Inflammatory macrophage treated with lipopolysaccharide for 4 hours (primary cell): ENCODE measurements at places on chromosomes 11 and 22.

- DNase-seq: no peak
These were observed 4.2 kb downstream of the STARD10 start for GRCh38 chr11:72789493-72790131.

- no peak for DNase-seq
These were observed 211.4 kb downstream of the DSCAML1 start for GRCh38 chr11:117585631-117586030.

- no peak for DNase-seq
These were observed 8.3 kb upstream of the OR4D6 start for GRCh38 chr11:59448484-59448883.

DNA sequence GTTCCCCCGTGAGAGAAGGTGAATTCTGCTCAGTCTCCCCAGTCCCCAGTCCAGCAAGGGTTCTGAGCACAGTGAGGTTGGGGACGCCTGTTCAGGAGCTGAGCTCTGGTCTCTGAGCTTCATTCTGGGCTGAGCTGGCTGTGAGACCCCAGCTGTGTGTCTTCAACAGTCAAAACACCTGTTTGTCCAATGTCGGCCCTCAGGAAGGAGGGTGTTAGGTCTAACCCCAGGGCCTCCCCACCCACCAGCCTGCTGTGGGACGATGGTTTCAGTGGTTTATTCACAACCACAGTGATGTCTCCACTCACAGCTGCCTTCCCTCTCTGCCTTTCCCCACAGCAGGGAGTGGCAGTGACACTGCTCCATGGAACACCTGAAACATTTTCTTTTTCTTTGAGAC, 1282.9 kb downstream of the TBC1D22A start:
- no peak for DNase-seq

DNA sequence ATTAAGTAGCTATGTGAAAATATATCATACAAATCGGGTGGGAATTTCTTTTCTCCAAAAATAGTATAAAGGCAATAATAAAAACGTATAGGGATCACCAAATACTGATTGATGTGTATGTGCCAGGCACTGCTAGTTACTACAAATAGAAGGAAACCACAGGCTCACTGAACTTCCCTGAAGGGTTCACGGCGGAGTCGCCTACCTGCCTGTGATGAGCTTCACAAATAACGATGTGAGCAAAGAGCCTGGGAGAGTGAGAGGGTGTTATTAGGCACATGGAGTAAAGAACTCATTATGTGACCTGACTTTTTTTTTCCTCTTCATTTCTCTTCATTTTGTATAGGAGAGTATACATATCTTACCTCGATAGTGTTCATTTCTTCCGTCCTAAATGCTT, 36.0 kb upstream of the L3MBTL2 start:
- DNase-seq: no peak

- no peak for DNase-seq
These were observed 107.8 kb downstream of the CD44 start for GRCh38 chr11:35246745-35247144.

GRCh38 chr11:86919557-86920210, 35.5 kb downstream of the FZD4 start:
- DNase-seq: peak; percentile 7

DNA sequence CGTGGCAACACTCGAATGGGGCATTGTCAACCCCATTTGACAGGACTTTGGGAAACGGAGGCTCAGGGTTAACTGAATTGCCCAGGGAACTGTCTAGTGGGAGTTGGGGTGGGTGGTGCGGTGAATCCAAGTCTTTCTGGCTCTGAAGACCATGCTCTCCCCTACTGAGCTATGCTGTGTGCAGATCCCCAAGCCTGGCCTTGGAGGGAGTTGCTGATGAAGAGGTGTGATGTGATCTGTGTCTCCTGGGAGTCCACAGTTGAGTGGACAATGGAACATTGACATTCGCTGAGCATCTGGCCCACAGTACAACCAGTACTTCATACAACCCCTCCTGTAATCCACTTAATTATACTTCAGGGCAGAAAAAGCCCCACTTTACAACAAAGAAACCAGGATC, 172.2 kb downstream of the ST3GAL4 start:
- DNase-seq: no peak

DNA sequence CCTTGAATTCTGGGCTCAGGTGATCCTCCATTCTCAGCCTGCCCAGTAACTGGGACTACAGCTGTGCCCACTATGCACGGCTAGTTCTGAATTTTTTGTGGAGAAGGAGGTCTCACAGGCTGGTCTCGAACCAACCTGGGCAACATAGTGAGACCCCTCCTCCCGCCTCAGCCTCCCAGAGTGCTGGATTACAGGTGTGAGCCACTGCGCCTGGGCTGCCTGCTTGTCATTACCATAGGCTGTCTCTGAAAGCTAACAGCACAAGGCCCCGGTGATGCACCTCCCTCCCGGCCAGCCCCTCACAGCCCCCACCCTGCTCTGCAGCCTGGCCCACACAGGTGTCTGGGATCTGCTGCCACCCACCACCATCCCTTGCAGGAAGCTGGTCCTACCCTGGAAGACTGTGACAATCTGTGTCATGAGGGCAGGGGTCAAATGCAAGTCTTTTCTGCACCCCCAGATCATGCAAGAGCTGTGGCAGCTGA, 82.4 kb downstream of the DGCR2 start:
- no peak for DNase-seq

DNA sequence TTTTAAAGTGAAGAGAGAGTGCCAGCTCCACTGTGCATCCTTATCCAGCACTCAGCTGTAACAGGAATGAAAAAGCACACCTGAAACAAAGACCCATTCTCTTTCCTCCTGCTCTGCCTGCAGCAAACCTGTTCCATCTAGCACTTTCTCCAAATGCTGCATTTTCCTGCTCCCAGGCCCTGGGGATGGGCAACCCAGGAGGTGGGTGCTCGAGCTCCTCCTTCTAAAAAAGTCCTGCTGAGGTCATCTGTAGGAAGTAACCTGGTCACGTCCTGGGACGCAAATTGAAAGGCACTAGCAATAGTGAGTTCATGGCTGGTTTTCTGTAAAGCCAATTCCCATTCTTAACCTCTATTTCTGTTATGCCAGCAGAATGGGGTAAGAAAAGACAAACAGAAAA, 173.7 kb downstream of the MAML2 start:
- no peak for DNase-seq

DNA sequence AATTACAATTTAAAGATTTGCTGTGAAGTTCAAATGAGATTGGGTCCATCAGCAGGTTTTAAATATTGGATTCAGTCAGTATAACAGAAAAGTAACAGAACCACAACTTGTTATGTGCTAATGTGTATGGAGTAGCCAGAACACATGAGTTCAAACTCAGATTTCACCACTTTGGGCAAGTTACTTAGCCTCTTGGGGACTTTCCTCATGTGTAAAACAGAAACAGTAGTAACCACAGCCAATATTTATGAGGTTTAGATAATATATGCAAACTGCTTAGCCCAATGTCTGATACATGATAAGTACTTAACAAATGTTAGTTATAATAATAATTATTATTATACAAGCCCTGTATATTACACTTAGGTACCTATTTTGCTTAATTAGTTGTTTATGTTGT, 21.8 kb upstream of the SLC5A12 start:
- DNase-seq: no peak

- DNase-seq: no peak
These were observed 49.0 kb downstream of the CD44 start for GRCh38 chr11:35187996-35188395.

- peak; percentile 61 for DNase-seq
These were observed 1.6 kb downstream of the NR1H3 start for GRCh38 chr11:47259232-47259977.

DNA sequence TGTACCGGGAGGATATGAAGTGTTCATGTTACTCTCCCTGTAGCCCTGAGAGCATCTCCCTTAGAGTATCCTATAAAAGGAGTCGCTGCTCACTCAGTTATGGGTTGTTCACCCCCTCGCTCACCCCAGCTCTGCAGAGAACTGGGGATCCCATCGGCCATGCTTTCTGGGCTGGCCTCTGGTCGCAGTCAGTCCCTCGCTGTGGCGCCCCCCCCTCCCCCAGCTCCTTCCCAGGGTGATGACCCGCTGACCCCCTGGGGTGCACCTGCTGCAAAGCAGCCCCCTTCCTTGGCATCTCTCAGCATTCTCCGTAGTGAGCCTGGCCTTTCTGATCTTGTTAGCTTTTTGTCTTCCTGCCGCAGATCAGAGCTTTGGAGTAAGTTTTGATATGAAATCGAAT, 10.3 kb upstream of the PARVG start:
- no peak for DNase-seq
